ENCODE measurements at places on chromosomes 1 and 21.

DNA sequence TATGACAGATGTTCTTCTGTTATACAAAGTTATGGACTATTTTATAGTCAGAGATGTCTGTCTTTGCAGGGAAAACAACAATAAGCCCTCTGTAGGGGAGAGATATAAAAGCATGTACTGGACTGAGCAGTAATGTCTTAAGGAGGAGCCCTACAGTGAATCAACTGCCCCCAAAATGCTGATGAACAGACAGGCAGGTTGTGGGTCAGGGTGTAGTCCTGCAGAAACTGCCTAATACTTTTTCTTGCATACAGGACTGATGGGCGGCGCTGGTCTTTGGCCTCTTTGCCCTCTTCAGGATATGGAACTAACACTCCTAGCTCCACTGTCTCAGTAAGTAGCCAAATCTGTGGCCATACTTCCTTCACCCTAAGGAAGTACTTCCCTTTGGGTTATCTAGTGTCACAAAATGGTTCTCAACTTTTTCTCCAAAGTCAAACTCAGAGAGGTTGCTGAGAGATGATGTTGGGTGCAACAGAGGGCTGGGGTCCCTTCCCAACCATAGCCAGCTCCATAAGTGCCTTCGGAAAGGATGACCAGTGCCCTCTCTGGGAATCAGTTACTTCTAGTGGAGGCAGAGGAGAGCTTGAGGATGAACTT is 129.8 kb downstream of the PIK3R3 start:
- DNase-seq: peak; percentile 22

DNA sequence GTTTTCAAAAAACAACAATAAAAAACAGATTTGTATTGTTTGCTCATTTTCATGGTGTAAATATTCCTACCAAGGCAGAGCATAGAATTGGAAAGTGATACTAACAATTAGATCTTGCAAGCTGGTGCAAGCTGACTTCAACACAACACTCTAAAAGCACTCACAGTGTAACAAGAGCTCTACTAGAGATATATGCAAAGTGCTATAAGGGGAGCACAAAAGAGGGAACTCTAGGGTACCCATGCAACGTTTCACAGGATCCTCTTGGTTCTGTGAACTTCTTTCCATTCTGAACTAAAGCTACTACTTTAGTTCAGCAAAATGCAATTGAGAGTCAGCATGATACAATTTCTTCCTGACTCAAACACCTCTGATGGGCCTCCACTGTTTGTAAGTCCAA is 78.3 kb downstream of the ATP1B1 start:
- no peak for DNase-seq

DNA sequence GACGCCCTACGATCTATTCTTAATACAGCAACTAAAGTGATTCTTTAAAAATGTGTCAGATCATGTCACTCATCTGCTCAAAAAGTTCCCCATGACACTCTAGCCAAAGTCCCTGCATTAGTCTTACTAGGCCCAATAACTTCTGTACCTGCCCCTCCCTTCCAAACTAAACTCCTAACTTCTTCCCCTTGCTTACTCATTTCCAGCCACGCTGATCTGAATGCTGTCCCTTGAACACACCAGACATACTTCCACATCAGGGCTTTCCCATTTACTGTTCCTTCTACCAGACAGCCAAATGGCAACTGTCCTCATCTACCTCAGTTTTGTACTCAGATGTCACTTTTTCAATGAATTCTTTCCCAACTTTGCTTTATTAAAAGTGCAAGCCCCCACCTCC is 1.2 kb downstream of the PPT1 start:
- no peak for DNase-seq

DNA sequence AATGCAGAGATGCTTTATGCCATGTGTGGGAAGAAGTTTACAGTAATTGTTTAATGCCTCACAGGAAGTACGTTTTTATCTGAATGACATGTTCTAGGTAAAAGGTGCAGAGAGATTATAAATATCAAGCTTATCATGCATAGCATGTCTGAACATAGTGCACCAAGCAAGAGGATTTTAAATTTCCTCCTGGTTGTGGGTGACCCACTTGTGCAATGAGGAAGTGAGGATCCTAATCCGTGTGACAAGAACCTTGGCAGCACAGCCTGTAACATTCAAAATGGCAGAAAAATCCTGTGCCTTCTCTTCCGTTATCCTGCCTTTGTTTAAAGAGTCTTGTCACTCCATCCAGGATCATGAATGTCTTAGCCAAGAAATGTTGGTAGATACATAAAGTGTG is 75.6 kb downstream of the PLA2G4A start:
- DNase-seq: no peak

- no peak for DNase-seq
These were observed 44.3 kb upstream of the GTF2B start for GRCh38 chr1:88935522-88936222.

- no peak for DNase-seq
These were observed 11.0 kb downstream of the RO60 start for GRCh38 chr1:193070386-193070753.

DNA sequence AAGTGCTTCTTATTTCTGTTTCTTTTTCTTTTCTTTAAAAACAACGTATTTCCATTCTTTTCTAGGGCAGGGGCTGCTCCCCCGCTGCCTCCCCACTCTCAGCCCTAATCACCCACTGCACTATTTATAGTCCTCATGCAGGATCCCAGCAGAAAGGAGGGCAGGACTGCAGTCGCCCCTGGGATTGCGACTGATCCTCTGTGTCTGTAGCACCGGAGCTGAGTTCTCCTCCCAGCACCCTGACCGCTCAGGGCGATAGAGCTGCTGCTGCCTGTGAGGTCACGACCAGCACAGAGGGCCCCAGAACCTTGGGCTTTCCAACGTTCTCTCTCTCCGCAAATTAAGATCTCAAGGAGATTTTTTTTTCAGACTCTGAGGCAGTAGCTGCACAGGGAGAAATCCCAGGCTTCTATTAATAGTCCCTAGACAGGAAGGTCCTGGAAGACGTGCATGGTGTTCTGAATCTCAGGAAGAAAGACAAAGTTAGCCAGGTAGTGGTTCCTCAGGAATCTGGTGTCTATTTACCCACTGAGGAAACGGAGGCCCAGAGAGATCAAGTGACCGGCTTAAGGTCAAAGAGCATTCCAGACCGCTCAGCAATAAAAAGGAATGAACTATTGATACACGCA is 46.8 kb downstream of the PRAMEF20 start:
- no peak for DNase-seq

DNA sequence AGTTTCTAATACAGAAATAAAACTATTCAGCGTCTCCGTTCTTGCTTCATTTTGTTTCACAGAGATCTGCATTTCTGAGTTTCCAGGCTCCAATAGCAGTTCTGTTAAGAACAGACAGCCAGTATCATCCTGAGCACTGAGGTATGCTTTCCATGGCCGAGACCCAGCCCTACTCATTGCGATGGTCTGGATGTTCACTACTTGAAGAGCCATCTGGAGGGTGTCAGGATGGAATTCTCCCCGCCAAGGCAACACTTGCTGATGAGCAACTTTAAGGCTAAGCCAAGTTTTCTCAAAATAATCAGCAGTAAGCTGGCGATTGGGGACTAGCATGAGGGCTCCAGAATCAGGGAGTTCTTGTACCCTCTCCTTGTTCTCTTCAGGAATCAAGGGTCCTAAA is 7.7 kb upstream of the BCL2L15 start:
- no peak for DNase-seq

GRCh38 chr1:59692591-59692990 is 122.2 kb upstream of the HOOK1 start:
- no peak for DNase-seq

DNA sequence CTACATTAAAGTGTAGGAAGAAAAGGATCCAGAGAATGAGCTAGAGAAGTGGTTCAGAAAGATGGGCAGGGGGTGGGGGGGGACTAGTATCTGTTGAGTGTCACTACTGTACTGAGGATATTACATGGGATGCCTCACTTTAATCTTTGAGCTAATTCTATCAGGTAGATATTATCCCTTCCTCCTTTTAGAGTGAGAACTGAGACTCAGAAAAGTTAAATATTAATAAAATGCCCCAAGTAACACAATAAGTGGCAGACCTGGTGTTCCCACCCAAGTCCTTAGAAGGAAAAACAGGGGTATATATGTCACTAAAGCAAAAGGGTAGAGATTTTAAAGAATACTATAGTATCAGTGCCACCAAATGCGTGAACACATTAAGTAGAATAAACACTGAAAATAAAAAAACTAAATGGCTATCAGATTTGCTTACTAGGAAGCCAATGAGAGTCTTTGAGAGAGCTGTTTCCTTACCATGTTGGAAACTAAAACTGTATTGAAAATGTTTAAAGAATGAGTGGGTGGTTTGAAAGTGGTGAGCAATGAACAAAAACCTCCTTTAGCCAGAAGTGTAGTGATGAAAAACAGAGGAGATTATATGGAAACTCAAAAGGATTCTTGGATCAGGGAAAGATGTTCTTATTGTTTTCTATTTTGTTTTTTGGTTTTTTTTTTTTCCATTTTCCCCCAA is 230.8 kb downstream of the BARHL2 start:
- DNase-seq: no peak

GRCh38 chr21:36780861-36781260 is 81.9 kb downstream of the SIM2 start:
- no peak for DNase-seq

- no peak for DNase-seq
These were observed 1.2 kb upstream of the LHX4 start for GRCh38 chr1:180228648-180229482.

DNA sequence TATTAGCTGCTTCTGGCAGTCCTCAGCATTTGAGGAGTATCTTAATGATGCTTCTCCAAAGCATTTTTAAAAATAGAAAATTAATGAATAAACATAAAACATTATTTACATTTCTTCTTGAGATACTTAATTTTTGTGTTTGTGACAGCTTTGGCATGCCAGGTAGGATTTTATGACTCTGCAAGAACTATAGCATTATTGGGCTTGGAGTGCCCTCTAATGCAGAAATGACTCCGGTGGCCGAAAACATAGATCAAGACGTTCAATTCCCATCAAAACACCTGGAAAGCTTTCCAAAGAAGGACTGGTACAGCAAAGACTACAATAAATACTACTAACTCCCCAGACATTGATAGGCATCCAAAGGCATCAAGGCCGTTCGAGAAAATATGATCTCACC is 366.4 kb upstream of the CXADR start:
- DNase-seq: no peak

GRCh38 chr1:110267260-110267659 is 57.1 kb downstream of the KCNC4 start:
- DNase-seq: no peak

DNA sequence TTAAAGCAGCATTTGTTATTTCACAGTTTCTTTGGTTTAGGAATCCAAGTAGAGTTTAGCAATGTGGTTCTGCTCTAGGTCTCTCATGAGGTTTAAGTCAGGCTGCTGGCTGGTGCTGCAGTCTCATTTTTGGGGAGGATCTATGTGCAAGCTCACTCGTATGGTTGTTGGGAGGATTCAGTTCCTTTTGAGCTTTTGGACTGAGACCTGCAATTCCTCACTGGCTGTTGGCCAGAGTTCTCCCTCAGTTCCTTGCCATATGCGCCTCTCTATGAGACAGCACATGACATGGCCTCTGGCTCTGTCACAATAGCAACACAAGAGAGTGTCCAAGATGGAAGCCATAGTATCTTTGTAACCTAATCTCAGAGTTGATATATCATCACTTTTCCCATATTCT is 91.0 kb downstream of the OLFML2B start:
- no peak for DNase-seq

DNA sequence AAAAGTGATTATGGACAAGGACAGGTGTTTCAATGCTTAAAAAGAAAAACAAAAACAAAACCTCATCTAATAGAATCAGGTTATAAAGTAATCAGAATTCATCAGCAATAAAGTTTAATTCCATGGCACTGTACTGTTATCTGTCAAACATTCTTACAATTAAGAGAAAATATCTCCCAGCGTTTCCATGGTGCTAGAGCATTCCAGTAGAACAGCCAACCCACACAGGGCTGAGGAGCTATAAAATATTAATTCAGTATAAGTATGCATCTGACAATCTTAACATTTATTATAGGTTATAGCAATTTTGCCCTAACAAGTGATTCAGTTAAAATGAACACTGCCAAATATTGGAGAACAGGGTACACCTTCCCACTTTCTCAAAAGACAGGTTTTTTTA is 128.7 kb upstream of the DEPDC1 start:
- DNase-seq: no peak

GRCh38 chr1:33094971-33095604 is 14.1 kb downstream of the AZIN2 start:
- DNase-seq: peak; percentile 63

- no peak for DNase-seq
These were observed 82.2 kb upstream of the AK4 start for GRCh38 chr1:65065524-65066418.

Data from foreskin melanocyte (primary cell).